ENCODE measurements at places on chromosomes 7 and 10. TPM values are rescaled to one million over a fixed set of nuclear protein-coding genes. Genes with fewer than 3 reads are reported as not detected.

GRCh38 chr10:89295597-89295996 is 6.2 kb upstream of the IFIT2 start:
- DNase-seq: no peak

- no peak for DNase-seq
Measured at GRCh38 chr7:19117870-19118608, 603 bp upstream of the TWIST1 start.

GRCh38 chr10:97882142-97883091 is 32.8 kb downstream of the GOLGA7B start:
- no peak for DNase-seq

GRCh38 chr7:27723085-27723484 is 16.9 kb upstream of the TAX1BP1 start:
- DNase-seq: no peak

DNA sequence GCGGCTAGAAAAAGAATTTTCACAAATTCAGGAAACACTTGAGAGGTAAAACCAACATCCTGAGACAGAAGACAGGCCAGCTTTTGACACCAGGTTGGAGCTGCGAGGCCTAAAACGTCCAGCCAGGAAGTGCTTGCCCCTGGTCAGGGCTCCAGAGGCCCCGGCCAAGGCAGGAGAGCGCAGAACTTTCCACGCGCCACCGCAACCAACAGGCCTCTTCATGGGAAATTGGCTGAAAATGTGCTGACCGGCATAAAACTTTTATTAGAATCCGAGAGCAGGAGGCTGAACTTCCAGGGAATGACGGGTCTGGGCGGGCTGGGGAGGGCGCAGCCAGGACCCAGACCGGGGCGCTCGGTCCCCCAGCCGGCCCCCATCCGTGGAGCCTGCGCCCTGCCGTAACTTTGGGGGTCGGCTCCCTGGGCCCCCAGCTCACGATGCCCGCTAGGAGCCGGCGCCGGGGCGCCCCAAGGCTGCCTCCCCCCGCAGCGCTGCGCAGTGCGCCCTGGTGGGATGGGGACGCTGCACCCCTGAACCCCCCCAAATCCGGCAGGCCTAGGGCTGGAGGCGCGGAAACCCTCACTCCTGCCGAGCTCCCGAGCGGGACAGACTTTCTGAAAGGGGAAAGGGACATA is 414.0 kb upstream of the MKI67 start:
- DNase-seq: no peak

DNA sequence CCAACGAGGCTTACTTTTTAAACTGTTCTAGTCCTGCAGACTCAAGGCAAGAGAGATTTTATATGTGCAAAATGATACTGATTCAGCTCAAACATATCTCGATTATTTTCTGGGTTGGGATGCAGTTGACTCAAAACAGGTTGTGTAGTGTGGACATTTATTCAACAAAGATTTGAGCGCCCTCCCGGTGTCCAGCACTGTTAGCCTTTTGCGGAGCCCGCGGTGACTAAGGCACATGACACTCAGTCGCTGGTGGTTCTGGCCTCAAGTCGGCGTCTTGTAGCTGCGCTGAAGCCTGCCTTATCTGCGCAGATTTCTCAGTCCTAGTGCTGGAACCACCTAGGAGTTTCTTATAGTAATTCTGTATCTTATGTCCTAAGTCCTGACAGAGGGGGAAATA is 938 bp upstream of the CADPS2 start:
- peak; percentile 59 for DNase-seq

DNA sequence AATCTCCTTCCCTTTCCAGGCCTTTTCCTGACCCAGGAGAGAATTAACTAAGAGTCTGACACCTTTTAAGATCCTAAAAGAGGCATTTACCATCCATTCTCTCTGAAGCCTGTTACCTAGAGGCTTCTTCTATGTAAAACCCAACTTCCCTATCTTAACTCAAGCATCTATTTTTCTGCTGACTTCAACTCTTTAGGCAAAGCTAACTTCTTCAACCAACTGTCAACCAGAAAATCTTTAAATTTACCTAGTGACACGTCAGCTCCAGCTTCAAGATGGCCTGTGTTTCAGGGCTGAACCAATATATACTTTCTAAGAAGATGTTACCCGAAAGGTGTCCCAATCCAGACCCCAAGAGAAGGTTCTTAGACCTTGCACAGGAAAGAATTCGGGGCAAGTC is 492.3 kb upstream of the AUTS2 start:
- no peak for DNase-seq

DHTKD1 gene
- 39.6 TPM for polyA plus RNA-seq

TRRAP gene
- 49.6 TPM for polyA plus RNA-seq

DNA sequence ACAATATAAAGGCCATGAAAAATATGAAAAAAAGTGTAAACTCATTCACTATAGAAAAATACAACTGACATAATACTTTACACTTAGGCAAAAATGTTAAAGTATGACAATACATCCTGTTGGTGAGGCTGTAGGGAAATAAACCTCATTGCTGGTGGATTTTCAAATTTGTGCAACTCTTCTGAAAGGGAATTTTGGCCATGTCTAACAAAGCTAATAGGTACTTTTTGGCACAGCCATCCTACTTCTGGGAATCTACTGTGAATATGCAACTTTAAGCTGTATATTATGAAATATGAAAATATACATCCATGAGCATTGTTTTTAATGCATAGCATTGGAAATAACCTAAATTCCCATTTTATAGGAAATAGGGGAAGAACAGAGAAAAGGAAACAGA is 13.4 kb upstream of the COA1 start:
- no peak for DNase-seq

MYH16 gene
- 0.31 TPM for polyA plus RNA-seq

INA gene
- polyA plus RNA-seq: 1.2 TPM

DNA sequence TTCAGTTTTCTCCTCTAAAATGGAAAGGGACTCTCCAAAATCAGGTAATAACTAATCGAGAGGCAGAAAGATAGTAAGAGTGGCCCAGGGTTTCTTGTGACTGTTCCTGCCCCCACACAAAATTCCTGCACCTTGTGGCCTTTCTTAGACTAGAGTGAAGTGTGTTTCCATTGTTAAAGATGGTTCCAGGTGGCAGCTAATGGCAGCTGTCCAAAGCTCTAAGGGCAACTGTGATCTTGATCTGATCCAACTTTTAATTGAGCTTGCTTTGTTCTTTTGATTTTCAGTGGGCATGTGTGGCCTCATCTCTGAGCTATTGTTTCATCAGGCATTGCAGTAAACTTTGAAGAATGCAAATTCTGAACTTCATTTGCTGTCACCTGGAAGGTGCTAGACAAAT is 19.4 kb downstream of the ACSL5 start:
- no peak for DNase-seq

SPACDR gene
- 1.9 TPM for polyA plus RNA-seq

DNA sequence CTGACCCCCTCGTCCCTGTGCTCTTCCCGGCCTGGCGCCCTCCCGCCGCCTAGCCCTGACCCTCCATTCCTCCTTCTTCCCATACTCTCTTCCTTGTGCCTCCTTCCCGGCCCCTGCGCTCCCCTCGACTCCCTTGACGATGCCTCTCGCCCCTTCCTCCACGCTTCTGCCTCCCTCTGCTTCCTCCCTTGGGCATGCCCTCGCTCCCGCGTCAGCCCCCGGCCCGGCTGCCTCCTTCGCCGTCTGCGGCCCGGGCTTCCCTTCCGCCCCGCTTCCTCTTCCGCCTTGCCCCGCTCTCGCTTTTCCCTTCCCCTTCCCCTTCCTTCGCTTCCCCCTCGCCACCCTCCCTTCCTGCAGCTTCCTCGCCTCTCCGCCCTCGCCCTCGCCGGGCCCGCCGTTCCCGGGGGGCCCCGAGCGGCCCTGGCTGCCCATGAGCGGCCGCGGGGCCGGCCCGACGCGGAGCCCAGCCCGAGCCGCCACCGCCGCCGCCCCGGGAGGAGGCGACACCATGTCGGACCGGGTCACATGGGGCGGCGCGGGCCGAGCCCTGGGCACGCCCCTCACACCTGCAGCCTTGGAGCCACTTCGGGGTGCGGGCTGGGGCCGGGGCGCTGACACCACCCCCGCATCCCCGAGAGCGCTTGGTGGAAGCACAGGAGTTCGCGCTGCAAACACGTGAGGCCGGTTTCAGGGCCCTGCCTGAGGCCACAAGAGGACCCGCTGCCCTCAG is at the start of gene FBXW4:
TSS of gene FBXW4 (minus strand) at position 497 of the 730 bp plus-strand sequence. CDS start at position 432, 65 bp downstream.
- peak; percentile 29 for DNase-seq

DNA sequence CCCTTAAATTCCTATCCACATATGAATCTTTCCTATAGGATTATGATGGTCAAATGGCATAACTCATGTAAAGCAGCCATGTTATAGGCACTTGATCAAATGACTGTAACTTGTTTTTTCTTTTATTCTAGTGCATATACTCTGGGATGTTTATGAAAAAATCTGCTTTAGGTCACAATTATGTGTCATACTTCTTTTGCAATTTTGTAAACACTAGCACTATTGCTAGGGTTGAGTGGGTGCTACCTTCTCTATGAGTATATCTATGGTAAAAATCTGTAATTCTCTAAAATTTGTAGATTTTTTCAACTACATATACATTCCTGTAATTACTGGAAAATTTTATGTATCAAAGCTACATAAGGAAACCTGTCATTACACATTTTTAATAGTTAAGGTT is 50.0 kb downstream of the HGF start:
- no peak for DNase-seq

DNA sequence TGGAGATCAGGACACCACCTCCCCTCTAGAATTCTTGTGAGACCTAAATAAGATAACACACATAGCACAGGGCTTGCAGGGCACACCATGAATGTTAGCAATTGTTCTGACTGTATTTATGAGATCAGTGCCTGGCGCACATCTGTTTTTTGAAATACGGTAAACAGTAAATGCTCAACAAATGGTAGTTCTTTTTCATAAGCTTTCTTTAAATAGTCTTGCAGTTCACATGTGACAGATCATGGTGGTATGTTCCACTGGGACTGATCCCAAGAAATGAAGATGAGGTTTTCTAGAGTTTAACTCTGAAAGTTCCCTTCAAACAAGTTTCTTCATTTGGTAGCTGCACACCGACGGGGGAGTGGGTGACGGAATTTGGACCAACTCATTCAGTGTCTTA is 34.8 kb downstream of the CREB5 start:
- no peak for DNase-seq

GRCh38 chr7:418636-419280 is 100.9 kb downstream of the PDGFA start:
- DNase-seq: no peak

SPDYE2B gene
- polyA plus RNA-seq: 5.0 TPM

GRCh38 chr10:22324893-22325271 is 4.0 kb downstream of the BMI1 start:
- no peak for DNase-seq

GRCh38 chr7:126948664-126949063 is 304.1 kb downstream of the GRM8 start:
- DNase-seq: no peak

TLX1 gene
- polyA plus RNA-seq: 0.05 TPM

DNA sequence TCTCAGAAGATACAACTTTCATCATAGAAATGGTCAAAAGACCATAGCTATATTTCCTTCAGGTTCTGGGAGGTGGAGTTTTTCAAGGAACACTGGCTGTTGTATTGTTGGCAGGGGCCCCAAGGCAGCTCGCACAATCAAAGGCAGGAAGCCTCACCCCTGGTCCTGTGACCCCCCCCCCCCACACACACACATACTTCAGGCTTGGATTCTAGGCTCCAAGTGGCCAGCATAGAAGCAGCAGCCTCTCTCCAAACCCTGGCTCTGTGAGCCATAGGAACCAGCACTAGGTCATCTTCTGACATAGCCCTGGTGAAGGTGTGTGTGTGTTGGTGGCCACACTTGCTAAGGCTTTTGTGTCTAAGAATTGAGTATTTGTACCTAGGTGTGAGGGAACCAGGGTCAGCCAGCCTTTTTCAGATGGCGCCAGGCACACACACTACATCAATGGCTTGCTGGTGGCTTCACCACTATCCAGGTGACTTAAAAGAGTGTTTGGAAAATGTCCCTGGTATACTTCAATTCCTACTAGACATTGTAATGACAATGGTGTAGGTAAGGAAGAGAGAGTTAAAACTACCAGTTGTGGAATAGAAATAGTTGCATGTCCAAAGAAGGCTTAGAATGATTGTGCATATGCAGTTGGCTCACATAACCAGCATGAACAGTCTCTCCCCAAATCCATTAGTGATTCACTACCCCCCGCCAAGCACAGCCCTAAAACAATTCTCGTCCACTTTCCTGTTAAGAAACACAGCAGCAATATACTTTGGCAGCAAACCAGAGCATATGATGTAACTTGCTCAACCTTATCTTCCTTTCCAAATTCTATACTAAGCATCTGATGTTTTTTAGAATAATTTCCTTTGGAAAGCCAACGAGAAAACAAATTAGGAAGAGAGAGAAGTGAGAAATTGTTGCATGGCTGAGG is 91.3 kb downstream of the AVL9 start:
- DNase-seq: peak; percentile 21

GRCh38 chr10:42809676-42810075 is 27.1 kb downstream of the BMS1 start:
- DNase-seq: no peak

DNA sequence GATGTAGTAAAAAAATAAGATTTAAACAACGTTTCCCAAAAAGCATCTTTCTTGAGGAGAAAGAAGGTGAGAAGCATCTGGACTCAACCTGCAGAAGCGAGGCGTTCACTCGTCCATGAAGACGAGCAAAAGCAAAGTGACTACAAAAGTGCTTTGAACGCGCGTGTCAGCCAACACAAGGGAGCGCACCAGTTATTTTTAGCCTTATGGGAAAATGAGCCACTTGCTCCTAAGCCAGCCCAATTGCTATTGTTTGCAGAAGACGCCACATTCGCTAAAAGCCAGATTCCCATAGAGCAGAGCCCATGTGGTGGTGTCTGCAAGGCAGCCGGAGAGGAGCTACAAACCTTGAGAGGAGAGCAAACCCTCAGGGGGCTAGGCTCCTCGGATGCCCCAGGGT is 122.5 kb downstream of the FAM53B start:
- DNase-seq: no peak
